Fibroblast of lung (primary cell): ENCODE measurements at places on chromosomes 6 and 20.

DNA sequence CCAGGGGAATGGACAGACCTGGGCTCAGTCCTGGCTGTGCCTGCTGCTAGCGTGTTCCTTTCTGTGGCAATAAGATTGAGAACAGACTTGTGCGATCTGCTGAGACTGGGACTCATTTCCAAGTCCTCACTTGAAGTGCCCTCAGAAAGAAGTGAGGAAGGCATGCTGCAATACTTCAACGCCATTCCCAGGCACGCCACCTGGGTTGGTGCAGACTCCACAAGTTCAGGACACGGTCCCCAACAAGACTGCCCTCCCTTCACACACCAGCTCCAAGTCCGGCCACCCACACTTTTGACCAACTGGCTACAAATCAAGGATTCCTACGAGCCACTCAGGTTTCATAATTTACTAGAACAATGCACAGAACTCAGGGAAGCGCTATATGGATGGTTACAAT lies 391.8 kb upstream of the SULF2 start:
- DNase-seq: no peak

DNA sequence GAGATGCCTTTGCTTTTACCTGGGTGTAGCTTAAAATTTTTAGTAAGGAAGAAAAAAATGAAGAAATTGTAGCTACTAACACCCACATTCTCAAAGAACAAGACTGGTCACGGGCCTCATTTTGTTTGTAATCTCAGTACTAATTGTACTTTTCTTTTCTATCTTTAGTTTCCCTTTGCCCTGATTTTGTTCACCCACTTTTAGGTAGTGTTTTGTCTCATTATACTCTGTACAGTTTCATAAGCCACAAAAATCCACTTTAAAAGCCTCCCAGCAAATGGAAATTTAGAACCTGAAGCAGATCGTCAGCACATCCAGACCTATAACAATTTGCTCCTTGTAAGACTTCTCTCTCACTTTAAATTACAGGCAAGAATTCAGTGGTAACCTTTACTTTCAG lies 43.3 kb downstream of the TP53INP2 start:
- no peak for DNase-seq

GRCh38 chr6:44641344-44642031 lies 254.0 kb downstream of the CDC5L start:
- DNase-seq: no peak

GRCh38 chr20:13425381-13426135 lies 204.5 kb downstream of the ISM1 start:
- no peak for DNase-seq

GRCh38 chr20:31606804-31607639 lies 1.9 kb downstream of the ID1 start:
- DNase-seq: peak; percentile 85

DNA sequence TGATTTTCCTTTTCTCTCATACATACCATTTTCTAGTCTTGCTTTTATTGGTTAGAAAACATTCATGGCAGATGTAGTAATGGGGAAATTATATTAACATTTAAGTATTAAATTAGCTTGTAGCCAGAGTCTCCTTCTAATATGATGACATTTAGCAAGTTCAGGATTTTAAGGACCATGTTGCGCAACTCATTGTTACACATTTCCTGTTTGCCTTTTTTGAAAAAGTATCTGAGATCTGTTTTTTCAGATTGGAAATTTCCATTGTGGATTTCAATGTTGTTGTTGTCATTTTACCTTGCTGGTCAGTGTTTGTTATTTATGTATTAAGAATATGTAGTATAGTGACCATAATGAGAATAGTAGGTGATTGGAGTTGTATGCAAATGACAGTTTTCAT lies 38.7 kb downstream of the CDKAL1 start:
- peak; percentile 74 for DNase-seq

DNA sequence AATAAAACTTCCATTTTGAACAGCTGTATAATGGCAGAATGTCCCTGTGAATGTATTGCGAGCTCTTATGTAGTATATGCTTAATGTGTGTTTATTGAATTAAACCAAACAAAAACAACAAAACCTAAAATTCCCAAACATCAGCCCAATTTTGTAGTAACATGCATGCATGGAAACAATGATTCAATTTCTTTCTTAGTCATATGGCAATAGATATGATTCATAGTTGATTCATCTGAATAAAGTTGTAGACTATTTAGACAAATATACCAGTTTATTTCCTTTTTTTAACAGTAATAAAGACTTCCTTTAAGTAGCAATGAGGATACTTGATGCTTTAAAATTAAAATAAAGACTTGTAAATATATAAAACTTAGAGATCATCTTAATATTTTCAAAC lies 670.6 kb downstream of the CD109 start:
- peak; percentile 30 for DNase-seq

GRCh38 chr6:2855061-2855519 lies 13.4 kb upstream of the SERPINB1 start:
- no peak for DNase-seq

DNA sequence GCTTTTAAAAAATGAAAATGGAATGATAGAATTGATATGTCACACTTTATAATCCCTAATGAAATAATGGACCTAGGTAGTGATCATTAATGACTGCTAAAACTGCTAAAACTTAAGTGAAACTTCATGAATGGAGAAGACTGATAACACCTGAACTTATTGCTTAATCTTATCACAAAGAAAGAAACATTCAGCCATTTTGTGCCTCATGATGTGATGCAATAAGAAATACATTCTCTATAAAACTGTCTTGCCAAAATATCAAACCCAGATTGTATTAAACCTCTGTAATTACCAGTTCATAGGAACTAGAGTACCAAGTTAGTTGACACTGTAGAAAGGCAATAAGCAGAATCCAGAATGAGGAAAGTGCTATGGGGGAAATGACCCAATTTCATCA lies 54.4 kb upstream of the COL10A1 start:
- DNase-seq: no peak

DNA sequence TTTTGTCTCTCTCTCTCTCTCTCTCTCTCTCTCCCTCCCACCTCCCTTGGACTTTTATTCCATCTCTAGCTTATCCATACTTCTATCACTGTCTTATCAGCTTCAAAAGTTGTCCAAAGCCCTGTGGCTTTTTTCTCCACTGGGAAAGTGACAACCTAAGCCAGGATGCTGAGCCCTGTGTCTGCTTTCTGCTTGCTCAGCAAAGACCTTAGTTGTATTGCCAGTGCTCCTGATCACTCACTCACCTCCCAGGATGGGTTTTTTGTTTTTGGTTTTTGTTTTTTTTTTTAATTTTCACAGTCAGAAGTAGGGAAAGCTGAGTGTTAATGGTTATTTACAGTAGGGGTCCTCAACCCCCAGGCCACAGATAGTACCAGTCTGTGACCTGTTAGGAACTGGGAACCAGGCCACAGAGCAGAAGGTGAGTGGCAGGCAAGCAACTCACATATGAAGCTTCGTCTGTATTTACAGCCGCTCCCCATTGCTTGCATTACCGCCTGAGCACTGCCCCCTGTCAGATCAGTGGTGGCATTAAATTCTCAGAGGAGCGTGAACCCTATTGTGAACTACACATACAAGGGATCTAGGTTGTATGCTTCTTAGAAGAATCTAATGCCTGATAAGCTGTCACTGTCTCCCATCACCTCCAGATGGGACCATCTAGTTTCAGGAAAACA lies 125.0 kb upstream of the ID4 start:
- DNase-seq: no peak

DNA sequence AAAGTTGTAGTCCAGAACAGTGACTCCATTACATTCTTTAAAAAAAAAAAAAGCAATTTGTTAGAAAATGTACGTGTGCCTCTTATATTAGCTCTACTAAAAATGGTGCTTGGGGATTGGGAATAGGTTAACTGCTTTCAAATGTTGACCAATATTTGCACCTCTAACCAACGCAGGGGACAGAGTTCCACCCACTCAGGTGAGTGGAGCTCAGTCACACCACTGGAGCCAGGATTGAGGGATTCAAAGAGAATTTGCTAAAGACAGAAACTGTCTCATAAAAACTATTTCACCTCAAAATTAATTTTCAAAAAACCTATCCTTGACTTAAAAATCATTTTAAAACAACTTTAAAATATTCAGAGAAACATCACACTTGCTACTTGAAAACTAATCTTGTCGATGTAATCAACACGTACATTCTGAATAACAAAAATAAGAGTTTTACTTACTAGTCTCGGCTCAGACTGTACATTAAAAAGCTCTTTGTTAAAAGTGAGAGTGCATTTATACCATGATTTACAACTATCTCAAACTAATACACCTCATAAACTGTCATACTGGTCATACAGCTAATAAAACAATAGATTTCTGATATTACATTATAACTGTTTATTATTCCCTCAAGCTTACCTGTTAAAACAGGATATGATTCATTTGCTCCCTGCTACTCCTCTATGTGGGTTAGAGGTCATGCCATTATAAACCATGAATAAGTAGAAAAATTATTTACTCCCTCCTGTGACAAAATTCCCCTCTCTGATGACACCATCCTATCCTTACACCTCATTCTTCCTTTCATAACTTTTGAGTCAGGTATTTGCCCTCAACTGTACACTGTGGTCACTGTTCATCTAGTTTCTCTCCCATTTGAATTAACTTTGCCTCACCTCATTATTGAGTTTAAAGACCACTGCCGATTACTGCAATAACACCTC lies 88.6 kb downstream of the PDE10A start:
- peak; percentile 9 for DNase-seq

DNA sequence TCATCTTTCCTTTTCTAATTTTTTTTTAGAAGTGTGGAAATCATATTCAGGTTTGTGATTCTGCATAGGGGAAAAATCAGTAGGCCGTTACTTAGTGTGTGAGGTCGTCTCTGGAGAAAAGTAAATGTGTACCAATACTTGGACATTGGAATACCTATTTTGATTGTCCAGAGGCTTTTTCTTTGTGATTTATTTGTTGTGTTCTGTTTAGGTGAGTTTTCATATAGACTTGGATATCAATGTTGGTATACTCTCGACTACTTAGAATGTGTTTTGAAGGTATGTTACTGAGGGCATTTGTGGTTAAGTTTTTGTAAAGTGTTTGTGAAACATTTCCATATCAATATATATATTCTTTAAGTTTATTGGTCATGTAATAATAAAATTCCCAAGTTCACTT lies 2.3 kb downstream of the CD2AP start:
- no peak for DNase-seq

DNA sequence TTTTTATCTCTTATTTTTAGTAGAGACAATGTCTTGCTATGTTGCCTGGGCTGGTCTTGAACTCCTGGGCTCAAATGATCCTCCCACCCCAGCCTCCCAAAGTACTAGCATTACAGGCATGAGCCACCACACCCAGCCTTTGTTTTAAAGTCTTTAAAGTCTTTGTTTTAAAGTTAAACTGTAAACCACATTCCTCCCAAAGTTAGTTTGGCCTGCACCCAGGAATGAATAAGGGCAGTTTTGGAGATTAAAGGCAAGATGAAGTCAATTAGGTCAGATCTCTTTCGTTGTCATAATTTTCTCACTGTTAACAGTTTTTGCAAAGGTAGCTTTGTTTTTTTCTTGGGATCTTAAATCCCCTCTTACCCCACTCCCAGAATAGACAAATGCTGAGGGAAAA lies 63.8 kb downstream of the UBR2 start:
- no peak for DNase-seq

DNA sequence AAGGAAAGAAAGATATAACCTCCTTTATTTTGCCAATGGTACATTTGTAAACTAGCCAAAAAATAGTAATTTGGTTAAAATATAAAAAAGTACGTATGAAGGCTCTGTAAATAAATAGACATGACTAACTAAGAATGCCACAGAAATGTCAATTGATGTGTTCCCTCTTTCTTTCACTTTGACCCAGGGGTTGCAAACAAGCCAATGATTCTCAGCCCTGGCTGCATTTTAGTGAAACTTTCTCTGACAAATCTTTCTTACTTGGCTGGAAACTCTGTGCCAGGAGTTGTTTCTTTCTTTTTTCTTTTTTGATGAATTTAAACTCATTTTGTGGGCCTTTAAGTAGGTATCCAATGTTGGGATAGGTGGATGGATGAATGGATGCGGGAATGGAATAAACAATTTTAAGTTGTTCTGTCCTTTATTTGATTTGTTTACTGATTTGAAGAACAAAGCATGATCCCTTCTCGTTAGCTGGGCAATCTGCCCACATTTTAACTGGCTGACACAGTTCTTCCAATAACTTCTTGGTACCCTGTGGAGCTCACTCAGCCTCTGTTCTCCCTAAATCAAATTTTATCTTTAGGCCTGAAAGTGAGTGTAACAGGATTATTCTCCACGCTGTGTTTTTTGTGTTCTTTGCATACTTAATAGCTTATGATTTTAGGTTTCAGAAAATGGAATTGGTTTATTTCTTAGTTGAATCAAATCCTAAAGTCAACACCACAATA lies 58.6 kb upstream of the GCLC start:
- DNase-seq: peak; percentile 68

GRCh38 chr20:9329355-9330101 lies 184.9 kb upstream of the LAMP5 start:
- no peak for DNase-seq

DNA sequence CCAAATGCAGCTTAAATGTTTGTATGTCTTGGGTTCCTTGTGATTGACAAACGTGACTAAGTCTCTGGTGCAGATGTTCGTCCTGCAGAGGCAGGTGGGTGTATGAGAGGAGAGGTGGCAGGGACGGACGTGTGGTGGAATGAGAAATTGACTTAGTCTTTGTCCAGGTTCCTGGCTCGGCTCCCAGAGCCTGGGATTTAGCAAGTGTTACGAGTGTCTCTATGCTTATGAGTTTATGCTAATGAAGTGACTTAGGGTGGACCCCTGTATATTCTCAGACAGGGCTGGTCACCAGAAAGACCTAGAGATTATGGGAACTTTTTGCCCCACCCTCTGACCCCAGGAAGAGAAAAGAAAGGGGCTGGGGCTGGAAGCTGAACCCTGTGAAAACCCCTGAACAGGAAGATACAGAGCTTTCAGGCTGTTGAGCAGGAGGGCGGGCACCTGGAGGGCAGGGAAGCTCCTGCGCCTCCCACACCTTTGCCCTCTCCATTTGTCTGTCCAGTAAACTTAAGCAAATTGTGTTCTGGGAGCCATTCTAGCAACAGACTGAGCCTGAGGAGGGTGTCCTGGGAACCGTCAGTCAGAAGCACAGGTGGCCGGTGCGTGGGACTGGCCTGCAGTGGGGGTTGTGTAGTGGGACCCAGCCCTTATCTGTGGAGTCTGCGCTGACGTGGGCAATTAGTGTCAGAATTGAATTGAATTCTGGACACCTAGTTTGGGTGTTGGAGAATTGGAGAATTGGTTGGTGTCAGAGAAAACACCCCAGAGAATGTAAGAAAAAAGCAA lies 362.1 kb downstream of the CDH4 start:
- DNase-seq: no peak

GRCh38 chr6:76708641-76709331 lies 636.3 kb upstream of the IMPG1 start:
- DNase-seq: no peak

DNA sequence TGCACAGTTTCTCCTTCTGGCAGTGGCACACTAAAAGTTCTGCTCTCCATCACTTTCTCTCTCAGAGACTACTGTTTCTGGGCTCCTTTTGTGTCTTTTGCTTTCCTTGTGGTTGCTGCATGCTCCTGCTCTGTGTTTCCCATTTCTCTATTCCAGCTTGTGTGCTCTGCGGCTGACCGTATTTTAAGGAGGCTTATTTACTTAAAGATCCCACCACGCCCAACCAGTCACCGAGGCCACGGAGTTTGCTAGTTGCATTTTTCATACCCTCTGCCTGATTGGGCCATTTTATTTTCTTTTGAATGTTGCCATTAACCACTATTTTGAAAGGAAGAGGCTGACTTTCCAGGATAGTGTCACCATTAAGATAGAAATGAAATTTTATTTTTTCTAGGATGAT lies 626.4 kb upstream of the MMS22L start:
- DNase-seq: no peak

- no peak for DNase-seq
Observed at GRCh38 chr20:17691758-17692157, 8.0 kb upstream of the BANF2 start.
